ENCODE measurements at places on chromosomes 11 and 22.

- no peak for DNase-seq
These were observed 63.6 kb downstream of the NFAM1 start for GRCh38 chr22:42368379-42369249.

DNA sequence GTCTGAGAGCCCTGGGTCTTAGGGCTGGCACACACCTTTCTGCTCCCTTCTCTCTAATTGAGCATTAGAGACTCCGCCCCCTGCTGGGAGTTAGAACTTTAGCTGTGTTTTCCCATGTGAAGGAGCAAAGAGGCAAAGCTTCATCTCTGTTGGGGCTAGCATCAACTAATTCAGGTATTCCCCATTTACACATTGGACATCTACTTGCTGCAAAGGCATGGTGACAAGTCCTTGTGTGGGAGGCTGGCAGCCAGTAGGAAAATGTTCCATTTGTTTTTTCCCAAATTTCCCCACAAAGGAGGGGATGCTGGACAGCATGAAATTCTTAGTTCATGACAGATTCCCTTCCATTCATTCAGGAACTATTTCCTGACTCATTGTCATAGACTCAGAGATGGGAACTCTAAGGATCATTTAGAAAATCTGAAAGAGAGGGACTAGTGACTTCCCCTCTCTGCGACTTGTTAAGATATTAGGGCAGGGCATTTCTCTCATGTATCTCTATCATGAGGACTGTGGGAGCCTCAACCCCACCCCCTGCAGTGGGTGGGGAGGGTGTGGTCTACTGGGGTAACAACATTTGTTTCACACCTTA is 3.6 kb downstream of the CD44 start:
- peak; percentile 46 for DNase-seq

DNA sequence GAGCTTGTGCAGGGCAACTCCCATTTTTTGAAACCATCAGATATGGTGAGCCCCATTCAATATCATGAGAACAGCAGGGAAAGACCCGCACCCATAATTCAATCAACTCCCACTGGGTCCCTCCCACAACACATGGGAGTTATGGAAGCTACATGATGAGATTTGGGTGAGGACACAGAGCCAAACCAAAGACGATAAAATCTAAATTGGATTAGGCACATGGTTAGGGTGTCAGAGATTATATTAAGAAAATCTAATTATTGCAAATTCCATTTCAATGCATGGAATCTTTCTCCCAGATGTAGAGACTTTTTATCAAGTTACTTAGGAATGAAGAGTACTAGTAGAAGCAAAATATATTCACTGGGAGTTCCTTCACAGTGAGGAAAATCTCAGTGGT is 324.9 kb downstream of the JRKL start:
- no peak for DNase-seq

DNA sequence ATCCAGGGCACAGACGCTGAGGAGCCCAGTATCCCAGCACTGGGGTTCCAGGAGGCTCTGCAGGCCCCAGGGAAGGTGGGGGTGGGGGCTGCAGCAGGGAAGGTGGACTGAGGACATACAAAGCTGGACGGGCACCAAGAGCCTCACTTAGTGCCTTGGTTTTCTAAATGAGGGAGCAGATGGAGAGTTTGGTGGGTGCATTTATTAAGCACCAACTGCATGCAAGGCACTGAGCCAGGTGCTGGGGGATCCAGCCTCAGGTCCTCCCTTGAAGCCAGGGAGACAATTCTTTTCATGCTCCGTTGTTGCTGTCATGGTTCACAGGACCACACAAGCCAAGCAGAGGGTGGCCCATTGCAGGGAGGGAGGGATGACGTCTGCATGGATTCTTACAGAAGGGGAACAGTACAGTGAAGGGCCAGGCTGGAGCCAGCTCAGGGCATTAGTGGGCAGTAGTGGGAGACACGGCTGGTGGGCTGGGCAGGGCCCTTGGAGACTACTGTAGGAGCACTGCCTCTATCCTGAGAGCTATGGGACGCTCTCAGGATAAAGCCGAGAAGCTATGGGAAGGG is 65.0 kb downstream of the MACROD1 start:
- no peak for DNase-seq

DNA sequence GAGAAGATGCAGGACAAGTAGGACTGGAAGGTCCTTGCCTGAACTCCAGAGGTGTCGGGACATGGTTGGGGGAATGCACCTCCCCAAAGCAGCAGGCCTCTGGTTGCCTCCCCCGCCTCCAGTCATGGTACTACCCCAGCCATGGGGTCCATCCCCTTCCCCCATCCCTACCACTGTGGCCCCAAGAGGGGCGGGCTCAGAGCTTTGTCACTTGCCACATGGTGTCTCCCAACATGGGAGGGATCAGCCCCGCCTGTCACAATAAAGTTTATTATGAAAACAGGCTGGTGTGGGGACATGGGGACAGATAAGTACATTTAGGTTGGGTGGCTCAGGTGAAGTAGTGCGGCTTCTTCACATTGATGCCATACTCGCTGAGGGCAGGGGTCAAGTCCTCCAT is 1.4 kb downstream of the TAF10 start:
- no peak for DNase-seq

GRCh38 chr11:16797776-16798175 is 59.3 kb downstream of the C11orf58 start:
- no peak for DNase-seq

GRCh38 chr11:133506023-133506422 is 26.3 kb downstream of the OPCML start:
- DNase-seq = peak; percentile 28

DNA sequence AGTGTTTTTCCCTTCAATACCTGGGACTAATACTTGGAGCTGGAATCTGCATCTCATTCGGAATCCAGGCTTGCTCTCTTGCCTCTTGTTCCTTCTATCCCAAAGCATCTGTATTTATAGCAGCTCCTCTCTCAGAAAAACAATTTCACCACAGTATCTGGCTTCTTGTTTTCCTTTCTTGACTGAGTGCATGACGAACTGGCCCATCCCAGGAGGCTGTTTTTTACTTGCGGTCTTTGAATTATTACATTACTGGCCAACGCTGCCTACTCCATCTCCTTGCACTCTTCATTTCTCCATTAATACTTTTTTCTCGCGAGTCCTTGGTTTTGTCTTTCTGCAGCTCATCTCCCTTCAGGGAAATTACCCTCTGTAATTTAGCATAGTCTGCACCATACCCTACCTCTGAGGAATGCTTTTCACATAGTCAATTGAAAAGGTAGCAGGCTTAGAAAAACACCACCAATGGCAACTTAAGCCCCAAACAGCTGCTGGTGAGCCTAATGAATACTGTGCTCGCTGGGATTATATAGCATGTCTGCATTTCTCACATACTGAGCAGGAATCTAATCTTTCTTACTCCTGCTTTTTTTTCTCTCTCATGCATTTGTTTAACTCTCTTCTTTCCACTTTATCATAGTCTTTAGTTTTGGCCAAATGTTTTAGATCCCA is 277.4 kb upstream of the SESN3 start:
- DNase-seq = no peak

- DNase-seq = no peak
These were observed 123.4 kb upstream of the ARHGAP42 start for GRCh38 chr11:100563541-100564280.

DNA sequence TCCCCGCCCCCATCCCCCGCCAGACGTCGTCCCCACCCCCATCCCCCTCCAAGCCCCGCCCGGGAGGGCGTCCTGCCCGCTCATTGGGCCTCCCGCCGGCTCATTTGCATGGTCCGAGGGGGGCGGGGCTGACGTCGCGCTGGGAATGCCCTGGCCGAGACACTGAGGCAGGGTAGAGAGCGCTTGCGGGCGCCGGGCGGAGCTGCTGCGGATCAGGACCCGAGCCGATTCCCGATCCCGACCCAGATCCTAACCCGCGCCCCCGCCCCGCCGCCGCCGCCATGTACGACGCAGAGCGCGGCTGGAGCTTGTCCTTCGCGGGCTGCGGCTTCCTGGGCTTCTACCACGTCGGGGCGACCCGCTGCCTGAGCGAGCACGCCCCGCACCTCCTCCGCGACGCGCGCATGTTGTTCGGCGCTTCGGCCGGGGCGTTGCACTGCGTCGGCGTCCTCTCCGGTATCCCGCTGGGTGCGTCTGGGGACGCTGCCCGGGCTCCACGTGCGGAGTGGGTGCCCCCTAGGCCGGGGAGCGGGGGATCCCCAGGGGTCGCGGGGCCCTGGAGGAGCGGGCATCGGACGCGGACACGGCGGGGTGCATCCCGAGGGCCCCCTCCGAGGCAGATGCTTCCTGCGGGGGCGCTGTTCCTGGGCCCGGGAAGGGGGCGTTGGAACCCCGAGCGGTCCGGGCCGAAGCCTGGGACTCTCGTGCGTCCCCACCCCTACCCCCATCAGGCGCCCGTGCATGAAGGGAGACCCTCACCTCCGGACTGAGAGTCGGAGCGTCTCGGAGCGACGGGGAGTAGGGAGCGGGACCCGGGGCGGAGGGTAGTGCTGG is at the start of gene PNPLA3:
Gene PNPLA3 (plus strand): TSS at position 175 of the 834 bp plus-strand sequence. CDS start 107 bp downstream, at position 282.
- peak; percentile 88 for DNase-seq

DNA sequence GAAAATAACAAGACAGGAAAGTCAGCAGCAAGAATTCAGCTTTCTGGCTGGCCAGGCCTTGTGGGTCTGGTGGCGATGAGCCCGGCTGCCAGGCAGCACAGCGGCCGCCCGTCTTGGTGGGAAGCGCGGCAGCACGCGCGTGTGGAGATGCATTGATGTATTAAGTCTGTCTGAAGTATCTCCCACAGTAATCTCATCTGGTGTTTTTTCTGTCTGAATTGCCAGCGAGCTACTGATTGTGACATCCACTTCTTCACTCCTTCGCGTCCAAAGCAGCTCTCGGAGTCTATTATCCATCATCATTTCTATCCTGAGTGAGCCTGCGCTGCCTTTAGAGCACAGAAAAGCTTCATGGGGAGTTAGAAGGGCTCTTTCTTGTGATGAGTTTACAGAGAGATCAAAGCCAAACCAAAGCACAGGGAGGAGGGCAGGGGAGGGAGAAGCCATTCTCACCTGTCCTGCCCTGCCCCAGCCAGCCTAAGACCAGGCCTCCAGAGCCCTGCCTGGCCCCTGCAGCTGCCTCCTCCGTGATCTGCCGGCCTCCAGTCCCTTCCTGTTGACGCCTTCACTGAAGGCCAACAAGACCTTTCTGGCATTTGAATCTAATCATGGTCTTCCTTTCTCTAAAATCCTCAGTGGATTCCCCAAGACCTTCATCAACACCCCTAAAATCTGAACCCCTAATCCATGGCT is 1419.0 kb downstream of the TBC1D22A start:
- no peak for DNase-seq

DNA sequence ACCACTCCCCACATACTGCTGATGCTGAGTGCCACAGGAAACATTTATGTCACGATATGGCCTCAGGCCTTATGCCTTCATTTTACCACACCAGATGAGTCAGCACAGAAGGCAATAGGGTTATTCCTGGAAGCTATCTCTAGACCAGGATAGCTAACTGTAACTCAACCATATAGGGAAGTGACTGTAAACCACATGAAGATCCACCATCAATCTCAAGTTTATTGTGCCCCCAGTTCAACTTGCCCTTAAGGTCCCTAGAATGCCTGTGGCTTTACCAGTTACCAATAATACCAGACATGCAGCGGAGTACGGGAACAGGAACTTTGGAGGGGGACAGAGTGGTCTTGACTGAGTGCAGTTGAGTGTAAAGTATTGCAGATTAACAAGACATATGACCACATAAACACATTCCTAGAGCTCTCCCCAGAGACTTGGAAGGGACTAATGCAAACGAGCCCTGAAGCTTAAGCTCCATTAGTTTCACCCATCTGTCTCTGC is 180.9 kb downstream of the KIF18A start:
- DNase-seq = no peak

- no peak for DNase-seq
These were observed 286.8 kb downstream of the BLID start for GRCh38 chr11:121829159-121829643.

DNA sequence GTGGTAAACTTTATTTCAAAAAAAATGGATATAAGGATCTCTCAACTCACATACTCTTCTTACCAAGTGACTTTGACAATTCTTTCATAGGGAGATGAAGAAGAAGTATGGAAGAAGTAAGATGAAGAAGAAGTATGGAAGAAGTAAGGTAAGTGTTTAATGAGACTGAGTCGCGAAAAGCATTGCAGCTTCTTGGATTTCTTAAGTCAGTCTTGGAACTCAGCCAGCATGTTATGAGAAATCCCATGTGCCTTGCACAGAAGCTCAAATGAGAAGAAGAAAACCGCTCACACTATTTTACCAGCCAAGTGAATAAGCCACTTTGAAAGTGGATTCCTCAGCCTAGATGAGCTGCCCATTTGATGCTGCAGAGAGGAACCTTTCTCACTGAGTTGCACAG is 332.0 kb upstream of the CCDC179 start:
- no peak for DNase-seq

GRCh38 chr11:126139111-126140091 is 72.0 kb downstream of the RPUSD4 start:
- DNase-seq = no peak

- DNase-seq = peak; percentile 68
These were observed 444 bp downstream of the CAVIN3 start for GRCh38 chr11:6319704-6320410.

DNA sequence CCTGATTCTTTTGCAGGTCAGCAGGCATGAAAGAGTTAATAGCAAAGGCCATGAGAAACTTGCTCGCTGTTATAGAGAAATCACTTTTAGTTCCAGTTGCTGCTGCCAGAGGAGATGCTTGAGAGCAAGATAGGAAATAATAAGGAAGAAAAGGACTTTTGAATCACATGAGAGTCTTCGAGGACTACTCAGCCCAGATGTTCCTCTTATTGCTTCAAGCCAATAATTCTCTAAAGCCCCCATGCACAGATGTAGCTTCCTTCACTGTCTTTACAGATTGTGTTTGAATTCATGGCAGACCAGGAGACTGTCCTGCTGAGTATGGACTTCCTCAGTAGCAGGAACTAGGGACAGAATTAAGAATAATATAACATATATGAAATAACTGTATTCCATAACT is 50.1 kb upstream of the OLFML1 start:
- no peak for DNase-seq

DNA sequence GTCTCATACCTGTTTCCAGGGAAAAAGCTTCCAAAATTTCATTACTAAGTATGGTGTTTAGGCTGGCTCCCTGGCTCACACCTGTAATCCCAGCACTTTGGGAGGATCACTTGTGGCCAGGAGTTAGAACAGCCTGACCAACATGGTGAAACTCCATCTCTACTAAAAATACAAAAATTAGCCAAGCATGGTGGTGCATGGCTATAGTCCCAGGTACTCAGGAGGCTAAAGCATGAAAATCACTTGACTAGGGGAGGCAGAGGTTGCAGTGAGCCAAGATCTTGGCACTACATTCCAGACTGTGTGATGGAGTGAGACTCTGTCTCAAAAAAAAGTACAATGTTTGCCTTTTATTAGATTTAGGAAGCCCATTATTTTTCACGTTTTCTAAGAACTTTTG is 331.5 kb upstream of the CCDC90B start:
- DNase-seq = no peak

- DNase-seq = no peak
These were observed 1.1 kb downstream of the CBX6 start for GRCh38 chr22:38870791-38871359.

DNA sequence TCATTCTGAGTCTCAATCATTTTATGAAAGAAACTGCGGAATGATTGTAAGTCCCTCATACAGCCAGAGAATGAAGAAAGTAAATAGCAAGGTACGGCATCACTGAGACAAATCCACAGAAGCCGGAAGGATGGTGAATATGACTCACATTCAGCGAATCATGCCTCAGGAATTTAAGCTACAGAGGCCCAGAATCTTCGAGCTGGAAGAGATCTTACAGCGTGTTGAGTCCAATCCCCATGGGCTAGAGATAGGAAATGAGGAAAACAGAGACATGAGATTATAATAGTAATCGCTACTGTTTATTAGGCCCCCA is 173.2 kb downstream of the KIF18A start:
- DNase-seq = no peak
